T follicular helper cell (primary cell): ENCODE measurements at places on chromosomes 5 and 9.

- no peak for DNase-seq
Measured at GRCh38 chr9:114424126-114424525, 36.3 kb upstream of the AKNA start.

DNA sequence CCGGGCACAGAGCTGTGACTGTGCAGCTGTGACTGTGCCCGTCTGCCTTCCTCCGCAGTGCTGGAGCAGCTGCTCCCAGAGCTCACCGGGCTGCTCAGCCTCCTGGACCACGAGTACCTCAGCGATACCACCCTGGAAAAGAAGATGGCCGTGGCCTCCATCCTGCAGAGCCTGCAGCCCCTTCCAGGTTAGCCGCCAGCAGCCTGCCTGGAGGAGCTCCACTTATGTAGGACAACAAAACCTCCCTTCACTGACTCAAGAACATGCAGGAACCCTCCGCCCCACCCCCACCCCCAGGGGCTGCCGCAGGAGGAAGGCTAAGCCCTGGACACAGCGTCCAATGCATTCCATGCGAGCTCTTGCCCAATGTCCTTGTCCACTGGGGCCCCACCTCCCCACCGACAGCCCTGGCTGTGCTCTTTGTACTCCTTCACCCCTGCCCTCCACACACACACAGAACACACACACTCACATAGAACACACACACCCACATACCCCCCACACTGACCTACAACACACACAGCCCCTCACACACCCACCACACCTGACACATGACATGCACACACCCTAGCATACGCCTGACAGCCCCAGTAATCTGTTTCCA is 27.9 kb downstream of the AFAP1L1 start:
- DNase-seq = no peak

DNA sequence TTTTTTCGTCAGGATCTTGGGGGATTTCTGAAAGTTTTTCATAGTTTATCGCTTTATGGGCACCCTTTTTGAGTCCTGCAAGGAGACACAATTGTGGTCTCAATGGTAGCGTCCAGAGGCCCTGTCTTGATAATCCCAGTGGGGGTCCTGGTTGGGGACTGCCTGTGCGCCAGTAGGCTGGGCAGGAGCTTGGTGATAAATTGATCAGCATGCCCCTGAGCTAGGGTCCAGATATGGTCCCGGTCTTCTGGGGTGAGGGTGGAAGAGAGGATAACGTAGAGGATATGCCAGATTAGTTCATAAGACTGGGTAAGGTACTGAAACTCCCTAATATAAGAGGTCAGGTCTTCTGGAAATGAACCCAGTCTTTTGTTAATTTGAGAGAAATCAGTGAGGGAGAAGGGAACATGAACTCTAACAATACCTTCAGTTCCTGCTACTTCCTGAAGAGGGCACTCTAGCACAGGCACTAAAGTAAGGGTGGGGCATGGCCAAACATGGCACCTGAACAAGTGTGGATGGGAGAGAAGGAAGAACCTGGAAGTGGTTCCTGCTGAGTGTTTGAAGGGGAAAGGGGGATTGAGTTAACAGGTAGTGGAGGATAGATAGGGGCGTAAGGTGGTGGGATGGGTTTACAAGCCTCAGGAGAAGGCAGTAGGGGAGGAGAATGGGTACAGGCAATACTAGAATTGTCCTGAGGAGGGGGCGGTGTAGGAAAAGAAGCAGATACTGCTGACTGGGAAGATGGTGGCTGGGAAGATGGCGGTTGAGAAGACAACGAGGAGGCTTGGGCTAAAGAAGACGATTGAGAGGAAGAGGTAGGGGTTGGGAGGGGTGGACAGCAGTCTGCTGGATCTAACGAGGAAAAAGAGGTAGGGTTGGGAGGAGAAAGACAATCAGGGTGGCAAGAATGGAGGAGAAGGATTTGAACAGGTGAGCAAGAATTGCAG is 33.8 kb upstream of the ANXA2R start:
- DNase-seq = peak; percentile 33

GRCh38 chr5:9148242-9148641 is 397.6 kb downstream of the SEMA5A start:
- DNase-seq = no peak

- no peak for DNase-seq
Measured at GRCh38 chr5:78320401-78320800, 25.9 kb upstream of the AP3B1 start.

DNA sequence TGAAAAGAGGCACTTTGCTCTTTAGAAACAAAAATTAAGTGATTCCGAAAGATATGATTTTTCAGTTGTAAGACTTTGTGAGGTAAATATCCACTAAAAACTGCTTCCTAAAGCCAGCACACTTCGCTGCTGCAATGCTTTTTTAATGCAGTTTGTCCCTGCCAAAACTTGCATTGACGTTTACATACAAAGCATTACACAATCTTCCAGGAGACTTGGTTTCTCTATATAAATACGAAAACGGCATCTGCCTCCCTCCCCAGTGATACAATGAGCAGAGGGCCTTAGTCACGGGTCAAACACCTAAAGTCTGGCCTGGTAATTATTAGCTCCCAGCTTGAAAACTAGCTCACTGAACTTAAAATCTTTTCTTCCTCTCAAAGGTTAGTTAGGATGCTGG is 170.7 kb downstream of the TSSK1B start:
- no peak for DNase-seq

DNA sequence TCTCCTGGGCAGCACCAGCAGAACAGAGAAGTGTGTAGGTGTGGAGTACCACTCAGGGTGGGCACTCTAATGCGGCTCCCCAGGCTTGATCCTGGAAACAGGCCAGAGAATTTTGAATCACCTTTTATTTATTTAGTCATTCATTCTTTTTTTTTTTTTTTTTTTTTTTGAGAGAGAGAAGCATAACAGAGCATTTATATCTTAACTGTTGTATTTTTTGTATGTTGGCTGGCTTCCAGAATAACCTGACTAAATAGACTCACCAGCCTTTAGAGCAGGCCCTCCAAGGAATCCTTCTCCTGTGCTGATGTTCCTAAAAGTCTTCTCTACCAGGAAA is 153.4 kb downstream of the PIK3R1 start:
- DNase-seq = no peak

DNA sequence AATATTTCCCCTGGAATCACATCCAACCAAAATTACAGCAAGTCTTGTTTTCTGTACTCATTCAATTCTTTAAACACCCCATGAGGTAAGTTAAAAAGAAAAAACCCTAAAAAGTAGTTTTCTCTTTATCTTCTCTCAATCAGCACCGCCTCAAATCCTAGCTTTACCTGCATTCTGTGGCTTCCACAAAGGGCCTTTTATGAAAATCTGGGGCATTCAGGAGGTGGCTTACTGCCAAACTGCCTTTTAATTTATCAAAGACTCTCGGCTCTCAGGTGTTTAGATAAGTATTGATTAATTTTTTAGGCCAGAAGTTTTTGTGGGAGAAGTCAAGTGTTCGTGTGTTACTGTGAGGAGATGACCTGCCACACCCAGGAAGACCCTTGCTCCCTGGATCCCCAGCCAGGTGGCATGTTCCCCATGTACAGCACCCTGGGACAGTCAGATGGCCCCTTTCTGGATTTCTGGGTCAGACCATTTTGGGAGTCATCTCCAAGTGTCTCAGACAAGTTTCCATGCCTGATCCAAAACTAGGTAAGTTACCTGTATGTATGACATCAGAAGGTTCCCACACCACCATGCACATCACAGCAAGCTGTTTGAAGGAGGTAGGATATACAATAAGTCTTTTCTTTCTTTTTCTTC is 6.2 kb upstream of the TMEM171 start:
- DNase-seq = no peak

DNA sequence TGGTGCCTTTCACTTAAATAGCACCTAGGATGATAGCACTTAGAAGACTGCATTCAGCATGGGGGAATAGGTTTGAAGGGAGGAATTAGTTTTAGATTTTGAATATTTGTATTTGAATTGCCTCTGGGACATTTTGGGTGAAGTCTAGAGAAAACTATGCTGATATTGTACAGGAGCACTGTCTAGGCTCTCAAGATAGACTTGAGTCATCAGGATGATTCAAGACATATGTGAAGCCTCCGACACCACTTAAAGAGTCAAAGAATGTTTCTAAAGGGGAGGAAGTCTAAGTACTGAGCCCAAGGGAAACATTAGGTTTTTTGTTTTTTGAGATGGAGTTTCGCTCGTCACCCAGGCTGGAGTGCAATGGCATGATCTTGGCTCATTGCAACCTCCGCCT is 63.9 kb upstream of the CCDC180 start:
- no peak for DNase-seq
